ENCODE measurements at places on chromosomes 2 and 18. TPM values are rescaled to one million over a fixed set of nuclear protein-coding genes. Genes with fewer than 3 reads are reported as not detected.

DNA sequence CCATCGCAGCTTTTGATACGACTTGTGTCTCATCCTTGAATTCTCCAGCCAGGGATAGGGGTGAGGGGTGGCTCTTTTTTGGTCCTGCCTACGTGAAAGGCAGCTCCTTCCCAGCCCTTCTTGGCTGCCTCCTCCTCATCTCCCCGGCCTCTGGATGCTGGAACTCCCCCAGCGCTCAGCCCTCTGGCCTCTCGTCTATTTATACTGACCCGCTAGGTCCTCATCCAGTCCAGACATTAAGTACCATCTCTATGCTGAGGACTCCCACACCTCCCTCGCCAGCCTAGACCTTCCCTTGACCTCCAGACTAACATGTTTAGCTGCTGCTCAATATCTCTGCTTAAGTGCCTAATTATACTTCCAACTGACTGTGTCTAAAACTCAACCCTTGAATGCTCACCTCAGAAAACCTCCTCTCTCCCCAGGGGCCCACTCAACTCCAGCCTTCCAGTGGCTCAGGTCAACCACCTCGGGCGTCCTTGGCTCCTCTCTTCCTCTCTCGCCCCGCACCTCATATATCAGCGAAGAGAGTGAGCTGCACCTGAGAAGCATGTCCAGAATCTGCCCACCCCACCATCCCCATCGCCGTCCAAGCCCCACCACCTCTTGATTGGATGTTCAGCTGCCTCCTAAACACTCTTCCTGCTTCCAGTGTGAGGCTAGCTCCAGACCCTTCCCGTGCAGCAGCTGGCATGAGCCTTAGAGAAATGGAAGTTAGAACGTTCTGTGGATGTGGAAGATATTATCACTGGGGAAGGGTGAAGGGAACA lies 34.8 kb downstream of the TOGARAM2 start:
- DNase-seq = no peak

RGPD4 gene
- total RNA-seq = not detected

DNA sequence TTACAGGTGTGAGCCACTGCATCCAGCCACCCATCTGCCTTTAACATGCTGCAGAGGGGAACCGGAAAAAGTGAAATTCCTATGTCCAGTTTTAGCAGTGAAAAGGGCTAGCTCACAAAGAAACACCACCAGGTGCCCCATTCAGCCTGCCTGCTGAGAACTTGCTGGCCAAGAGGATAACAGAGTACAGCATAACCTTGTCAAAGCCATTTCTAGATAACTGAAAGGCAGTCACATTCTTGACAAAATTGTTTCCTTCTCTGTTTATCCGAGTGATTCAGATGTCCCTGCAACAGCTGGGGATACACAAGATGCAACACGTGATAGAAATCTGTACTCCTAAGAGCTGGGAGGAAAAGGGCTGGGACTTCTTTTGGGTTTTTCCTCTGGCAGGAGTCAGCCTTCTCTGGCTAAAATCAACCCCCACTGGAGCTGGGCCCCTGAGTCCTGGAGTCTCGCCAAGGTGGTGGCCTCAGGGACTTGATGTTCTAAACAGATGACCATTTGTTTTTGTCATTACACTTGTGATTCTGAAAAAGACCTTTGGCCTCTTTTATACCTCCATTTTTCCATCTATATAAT lies 505.4 kb downstream of the BCL11A start:
- no peak for DNase-seq

DNA sequence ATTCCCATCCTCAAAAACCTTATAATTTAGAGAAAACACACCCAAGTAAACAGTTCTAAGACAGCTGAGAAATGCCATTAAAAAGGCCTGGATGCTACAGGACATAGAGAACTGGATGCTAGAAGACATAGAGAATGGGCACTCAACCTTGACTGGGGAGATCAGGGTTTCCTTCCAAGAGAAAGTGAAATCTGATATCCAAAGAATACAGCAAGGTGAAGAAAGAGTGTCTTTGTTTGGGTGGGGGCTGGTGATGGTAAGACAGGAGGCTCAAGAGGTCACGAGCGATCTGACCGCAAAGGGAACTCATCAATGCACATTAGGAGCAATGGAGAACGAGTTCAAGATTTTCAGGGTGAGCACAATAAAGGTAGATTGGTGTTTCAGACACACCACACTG lies 31.6 kb downstream of the EPB41L3 start:
- DNase-seq = no peak

DNAJB2 gene
- total RNA-seq = 31.8 TPM

DNA sequence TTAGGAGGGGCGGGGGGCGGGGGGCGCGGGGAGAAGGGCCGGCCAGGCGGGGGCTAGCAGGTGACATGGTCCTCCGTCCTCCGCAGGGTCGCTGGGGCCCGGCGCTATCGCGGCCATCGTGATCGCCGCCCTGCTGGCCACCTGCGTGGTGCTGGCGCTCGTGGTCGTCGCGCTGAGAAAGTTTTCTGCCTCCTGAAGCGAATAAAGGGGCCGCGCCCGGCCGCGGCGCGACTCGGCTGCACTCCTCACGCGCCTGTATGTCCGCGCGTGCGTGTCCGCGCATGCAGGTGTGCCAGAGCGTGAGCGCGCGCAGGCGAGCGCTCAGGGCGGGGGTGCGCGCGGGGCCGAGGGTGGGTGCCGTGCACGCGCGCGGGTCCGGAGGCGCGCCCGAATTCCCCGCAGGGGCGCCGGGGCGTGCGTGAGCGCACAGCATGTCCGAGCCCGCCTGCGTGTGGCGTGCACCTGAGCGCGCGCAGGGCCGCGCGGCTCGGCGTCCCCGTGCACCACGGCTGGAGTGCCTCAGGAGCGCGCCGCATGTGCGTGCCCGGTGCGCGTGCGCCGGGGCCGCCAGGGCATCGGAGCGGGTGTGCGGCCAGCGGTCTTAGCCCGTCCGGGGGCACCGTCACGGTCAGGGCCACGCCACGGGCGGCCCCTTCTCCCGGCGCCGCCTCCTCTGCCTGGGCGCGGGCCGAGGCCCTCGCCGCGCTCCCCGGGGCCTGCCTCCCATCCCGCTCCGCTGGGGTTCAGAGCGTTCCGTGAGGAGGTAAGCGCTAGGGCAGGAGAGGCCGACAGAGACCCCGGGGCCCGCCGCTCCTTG lies 6.3 kb downstream of the SNORC start:
- DNase-seq = no peak

DNA sequence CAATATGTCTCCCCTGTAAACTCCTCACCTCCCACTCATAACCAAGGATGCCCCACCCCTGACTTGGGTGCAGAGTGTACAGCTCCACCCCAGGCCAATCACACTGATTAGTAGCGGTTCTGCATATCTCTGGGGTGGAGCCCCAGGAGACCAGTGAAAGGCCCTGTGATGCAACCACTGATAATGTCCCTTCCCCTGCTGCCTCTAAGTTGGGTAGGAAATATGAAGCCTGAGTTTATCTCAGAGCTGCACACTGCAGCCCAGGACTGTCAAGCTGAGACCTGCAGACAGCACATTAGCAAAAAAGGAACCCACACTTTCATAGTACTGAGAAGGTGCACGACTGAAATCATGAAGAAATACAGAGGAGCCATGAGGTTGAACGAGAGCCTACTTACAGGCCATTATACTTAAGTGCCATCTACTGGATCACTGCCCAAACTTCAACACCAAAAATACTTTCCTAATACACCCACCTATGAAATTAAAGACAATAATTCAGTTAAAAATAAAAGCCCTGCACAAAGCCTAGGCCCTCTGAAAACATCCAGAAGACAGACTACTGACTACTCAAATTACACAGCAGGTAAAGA lies 455.4 kb upstream of the LRRTM4 start:
- DNase-seq = peak; percentile 6

DNA sequence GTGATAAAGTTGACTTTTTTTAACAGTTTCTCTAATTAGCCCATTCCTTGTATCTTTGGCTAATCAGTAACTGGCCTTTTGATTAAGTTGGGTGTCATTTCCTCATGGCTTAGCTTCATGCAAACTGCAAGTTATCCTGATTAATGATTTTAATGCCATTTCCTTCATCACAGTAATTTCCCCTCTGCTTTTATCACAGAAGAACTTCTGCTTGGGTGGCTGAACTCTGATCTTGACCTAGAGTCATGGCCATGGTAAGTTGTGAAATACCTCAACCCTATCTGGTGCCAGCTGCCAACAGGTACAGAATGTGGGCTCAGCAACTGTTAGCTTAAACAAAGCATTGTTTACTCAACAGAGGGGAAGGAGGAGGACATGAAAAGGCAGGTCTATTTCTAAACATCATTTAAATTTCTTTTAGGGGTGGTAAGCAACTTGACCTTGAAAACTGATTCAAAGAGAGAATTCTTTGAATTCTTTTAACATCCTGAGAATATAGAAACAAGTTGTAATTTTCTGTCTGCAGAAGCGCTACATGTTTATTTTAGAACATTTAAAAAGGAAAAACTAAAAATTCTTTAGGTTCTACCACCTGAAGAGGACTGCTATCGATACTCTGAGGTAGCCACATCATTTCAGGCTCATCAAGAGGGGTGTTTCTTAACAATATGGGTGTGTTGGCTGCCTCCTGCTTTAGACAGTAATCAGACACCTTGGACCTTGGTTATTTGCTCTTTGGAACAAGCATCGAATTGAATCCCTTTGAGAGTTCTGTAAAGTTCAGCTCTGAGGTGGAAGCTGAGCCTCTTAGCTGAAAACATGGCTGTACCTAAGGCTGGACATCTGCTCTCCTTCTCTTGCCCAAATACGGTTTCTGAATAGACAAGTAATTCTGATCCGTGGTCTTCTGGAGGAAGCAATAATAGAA lies 39.7 kb downstream of the ANXA4 start:
- DNase-seq = peak; percentile 56

DNA sequence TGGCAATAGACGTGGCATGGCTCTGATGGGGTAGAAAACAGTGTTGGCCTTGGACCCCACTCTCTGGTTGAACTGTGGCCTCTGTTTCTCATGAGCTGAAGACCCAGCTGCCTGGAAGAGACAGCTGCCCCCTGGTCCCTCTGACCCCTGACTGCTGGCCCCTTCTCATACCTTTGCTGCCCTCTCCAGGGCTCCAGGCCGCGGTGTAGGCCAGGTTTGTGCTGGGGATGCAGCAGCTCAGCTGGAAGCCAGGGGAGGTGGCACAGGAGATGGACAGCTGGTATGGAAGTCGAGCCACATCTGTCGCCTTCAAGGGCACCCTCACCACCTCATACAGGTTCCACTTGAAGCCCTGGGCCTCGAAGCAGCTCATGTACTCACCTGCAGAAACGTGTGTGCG lies 31.7 kb upstream of the SELENOI start:
- no peak for DNase-seq

GRCh38 chr2:144323946-144324345 lies 196.0 kb downstream of the ZEB2 start:
- DNase-seq = no peak

DYNAP gene
- total RNA-seq = not detected

SLC38A11 gene
- not detected for total RNA-seq

CNTNAP5 gene
- total RNA-seq = not detected

DNA sequence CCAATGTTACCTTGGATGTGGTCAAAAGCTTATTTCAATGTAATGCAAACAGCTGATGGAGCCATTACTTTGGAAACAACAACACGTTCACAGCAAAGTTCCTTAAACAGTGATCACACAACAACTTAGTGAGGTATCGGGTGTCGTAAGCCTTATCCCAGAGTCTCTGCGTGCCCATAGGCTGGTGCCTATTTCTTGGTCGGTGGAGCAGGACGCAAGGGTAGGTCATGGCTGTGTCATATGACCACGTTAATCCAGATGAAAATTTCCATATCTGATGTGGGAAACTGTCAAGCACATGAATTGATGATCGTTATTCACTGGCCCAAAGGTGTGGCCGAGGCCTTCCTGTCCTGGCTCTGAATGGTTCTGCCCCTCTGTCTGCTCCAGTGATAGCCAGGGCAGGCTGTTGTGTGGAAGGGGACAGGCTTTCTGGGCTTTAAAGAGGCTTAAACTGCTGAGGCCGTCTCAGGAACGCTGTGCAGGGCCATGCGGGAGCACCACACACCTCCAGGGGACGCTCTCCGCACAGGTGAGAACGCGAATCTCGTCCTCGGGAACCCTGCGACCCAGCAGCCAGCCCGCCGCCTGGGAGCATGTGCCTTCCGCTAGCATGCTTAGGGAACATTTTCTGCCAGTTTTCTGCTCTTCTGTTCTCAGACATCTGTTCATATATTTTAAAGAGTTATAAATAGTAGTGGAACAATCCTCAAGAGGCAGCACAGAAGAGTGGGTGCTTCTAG lies 90.6 kb downstream of the KCTD1 start:
- no peak for DNase-seq
